Fibroblast of villous mesenchyme (primary cell): ENCODE measurements at places on chromosomes 5 and 9. TPM values are rescaled to one million over a fixed set of nuclear protein-coding genes. Genes with fewer than 3 reads are reported as not detected.
A peak's percentile ranks its signal among the peaks of the same experiment; 100 is the strongest.

PCAT7 gene
- total RNA-seq: 0.43 and 0.64 TPM in 2 replicates

DNA sequence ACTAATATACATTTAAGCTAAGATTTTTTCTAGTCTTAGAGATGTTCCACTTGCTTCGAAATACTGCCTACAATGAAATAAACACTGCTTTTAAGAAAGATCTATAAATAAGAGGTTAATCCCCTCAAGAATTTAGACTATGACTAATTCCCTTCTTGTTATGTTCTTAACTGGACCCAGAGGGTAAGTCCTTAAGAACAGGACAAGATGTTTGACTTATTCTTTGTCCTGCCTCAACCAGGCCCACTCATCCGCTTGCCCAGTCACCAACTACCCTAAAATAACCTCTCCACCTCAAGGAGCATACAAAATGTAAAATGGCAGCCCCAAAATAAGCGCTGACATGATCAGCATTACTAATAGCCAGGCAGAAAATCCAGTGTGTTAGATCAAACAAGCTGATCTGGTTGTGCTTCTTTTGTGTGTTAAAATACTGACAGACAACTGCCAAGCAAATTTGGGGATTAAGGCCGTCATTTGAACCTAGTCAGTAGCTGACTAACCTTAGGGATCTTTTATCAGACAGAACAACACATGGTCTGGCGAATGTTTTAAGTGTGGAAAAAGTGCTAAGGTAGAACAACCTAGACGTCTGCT is 93.7 kb upstream of the SMC5 start:
- DNase-seq: peak; percentile 14

AKNA gene
- 11.2 and 14.8 TPM in 2 replicates for total RNA-seq

GRCh38 chr5:32231929-32232328 is 57.8 kb upstream of the GOLPH3 start:
- no peak for DNase-seq

DNA sequence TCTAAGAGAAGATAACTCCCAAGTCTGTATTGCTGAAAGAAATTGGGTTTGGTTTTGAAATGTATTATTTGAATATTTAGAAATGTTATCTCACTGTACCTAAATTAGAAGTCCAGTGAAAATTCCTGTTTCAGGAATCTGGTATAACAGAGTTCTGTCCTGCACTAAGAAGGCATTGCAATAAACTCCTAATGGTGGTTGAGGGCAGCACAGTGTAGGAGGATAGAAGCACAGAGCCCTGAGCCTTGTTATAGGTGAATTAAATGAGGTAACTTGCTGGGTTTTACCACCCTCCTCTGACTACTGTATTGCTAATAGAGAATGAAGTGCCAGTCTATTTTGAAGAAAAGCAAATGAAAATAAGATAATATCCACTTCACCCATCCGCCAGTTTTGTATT is 143.4 kb downstream of the CD180 start:
- no peak for DNase-seq

GRCh38 chr5:95081982-95082381 is 202.9 kb downstream of the MCTP1 start:
- peak; percentile 54 for DNase-seq

FOXD1 gene
- total RNA-seq: 2.2 and 6.1 TPM in 2 replicates

FOXD4L4 gene
- under 0.01 TPM in 1 of 2 replicates, not detected in the other for total RNA-seq

LRRC19 gene
- total RNA-seq: not detected in 2 replicates

DNA sequence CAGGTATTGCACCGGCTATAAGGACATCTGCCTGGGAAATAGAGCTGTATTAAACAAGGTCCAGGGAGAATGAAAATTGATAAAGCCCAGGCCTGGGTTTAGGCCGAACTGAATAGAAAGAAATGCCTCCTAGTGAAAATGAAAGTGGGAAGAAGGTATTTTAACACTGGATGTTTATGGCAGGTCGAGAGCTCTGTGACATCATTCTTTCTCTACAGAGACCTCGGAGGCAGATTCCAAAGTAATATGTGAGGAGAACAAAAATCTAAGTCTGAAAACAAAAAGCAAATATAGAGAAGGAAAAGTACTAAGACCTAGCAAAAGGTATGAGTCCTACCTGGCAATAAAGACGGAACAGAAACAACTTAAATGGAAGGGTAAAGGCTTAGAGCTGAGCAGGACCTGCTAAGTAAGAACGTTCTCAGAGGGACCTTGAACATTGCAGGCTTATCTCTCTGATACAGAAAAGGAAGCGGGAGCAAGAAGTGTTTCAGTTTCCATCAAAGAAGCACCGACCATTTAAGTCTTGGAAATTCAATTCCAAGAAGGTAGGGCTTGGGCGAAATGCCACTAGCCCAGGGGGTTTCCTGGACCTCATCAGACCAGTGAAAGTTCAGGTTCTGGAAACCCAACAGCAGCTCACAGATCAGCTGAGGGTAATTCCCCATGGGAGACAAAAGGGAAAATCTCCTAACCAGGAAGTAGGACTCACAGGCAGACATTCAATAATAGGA is 80.0 kb downstream of the SUSD1 start:
- DNase-seq: no peak

- DNase-seq: no peak
Observed at GRCh38 chr5:104774372-104774771, 1211.8 kb upstream of the NUDT12 start.

CPEB4 gene
- 33.8 and 38.4 TPM in 2 replicates for total RNA-seq

- peak; percentile 48 for DNase-seq
Observed at GRCh38 chr9:19895006-19895405, 106.2 kb upstream of the SLC24A2 start.

GRCh38 chr5:14364576-14365472 is 216.8 kb upstream of the OTULINL start:
- no peak for DNase-seq

- no peak for DNase-seq
Observed at GRCh38 chr9:78899006-78899405, 602.1 kb downstream of the PSAT1 start.

PPP3R2 gene
- total RNA-seq: not detected in 2 replicates

- no peak for DNase-seq
Observed at GRCh38 chr9:133106511-133107244, 14.4 kb downstream of the RALGDS start.

DNA sequence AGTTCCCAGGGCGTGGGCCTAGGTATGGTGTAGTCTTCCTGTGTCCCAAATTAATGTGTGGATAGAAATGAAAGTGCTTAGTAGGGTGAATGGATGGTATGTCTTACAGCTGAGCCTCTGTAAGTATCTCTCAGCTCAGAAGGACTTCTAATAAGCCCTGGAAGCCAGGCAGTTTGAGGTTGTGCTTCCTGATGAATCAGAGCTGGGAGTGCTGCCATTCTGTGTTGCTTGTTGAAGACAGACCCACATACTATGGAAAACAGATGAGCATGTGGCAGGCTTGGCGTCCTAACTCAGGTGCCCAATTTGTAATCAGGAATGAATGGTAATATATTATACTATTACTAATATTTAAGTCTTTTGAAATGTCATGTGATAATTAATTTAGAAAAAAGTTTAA is 69.8 kb downstream of the CMYA5 start:
- DNase-seq: peak; percentile 33

NR5A1 gene
- not detected in 2 replicates for total RNA-seq

FOXD4L5 gene
- under 0.01 TPM in 1 of 2 replicates, not detected in the other for total RNA-seq

GRCh38 chr5:159034083-159034824 is 65.5 kb downstream of the EBF1 start:
- peak; percentile 56 for DNase-seq

DNA sequence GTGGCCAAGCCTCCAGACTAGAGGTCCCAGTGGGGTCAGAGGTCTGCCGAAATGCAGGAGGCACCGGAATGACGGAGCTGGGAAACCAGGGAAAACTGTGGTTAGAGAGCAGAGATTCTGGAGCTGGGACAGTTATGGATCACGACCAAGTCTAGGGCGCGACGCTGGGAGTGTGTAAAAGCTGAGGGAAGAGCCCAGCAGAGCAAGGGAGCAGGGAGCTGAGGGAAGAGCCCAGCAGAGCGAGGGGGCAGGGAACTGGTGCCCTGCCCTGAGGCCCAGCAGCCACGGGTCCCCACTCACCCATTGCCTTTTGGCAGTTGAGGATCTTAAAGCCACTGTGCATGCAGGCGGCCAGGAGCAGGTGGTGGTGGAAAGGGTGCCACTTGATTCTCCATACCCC is 12.5 kb downstream of the MRPL41 start:
- DNase-seq: no peak

- no peak for DNase-seq
Observed at GRCh38 chr5:90135779-90136378, 273.7 kb downstream of the CETN3 start.

DNA sequence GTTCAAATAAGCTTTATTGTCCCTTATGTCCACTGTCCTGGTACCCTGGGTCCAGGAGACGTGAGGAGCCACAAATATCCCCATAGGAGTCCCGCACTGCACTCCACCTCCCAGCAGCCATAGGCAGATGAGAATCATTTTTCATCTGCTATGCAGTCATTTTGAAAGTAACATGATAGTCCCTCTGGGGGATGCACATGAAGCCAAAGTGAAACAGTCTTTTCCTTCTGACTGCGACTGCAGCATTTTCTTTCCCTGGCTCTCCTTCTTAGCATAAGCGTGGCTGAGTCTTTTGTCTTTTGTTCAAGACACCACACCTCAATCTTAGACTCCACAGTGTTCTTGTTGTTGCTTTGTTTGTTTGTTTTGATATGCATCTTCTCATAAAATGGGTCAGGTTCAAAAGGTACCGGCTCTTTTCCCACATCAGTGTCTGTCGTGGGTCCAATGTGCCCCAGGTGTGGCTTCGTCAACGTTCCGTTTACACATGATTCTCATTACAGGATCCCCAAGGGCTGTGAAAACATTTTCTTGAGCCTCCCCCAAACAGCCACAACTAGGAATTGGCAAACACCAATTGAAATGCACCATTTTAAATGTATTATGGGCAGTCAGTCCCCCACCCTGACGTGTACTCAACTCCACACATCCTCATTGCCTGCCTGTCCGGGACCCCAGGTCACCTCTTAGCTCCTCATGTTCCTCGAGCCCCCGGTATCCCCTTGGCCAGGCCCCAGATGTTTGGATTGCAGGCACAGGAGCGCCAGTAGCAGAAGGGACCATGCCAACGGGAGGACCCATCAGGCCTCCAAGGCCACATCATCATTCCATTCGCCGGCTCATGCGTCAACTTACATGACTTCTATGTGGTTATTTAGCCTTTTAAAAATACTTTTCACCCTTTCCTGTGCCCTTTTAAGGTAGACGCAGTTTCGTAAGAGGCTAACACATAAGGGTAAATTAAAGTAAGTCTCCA is 237.8 kb upstream of the DAPK1 start:
- DNase-seq: peak; percentile 20

CDH9 gene
- total RNA-seq: not detected in 2 replicates

DNA sequence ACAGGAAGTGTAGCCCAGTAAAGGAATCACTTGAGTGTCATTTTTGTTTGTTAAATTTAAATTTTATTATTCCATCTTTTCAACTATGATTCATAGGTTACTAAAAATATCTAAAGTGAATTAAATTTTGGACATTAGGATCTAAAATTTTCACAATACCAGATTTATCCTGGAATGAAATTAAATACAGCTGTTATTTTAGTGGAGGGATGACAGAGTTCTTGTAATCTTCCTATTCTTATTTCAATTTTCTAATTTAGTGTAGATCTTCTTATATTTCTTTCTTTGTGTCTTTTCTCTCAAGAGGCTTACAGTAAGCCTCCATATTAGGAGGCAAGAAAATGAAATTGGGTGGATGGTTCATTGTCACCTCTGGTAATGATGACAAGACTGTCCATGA is 167.9 kb upstream of the TNC start:
- DNase-seq: no peak

- DNase-seq: no peak
Observed at GRCh38 chr5:136764601-136765000, 399.3 kb upstream of the TRPC7 start.

- DNase-seq: no peak
Observed at GRCh38 chr9:119802133-119802532, 432.9 kb upstream of the BRINP1 start.

- no peak for DNase-seq
Observed at GRCh38 chr5:117255211-117256027, 680.8 kb upstream of the SEMA6A start.

DNA sequence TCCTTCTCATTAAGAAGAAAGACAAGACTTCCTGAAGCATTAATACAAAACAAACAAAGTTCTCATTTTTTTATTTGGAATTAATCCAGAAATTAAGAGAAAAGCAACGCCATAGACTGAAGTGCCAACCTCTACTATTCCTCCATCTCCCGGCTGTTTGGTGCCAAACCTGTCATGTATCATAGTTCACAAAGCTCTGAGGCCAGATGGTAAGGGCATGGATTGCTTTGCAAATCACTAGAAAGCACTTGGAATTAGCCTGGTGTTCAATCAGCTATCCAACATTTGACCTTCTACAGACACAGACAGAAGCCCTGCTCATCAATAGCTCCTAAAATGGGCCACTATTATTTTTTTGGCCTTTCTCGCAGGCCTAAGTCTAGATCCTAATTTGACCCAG is 33.8 kb downstream of the HTR1A start:
- DNase-seq: no peak

GRCh38 chr9:136173648-136174290 is 31.2 kb downstream of the LHX3 start:
- no peak for DNase-seq

DNA sequence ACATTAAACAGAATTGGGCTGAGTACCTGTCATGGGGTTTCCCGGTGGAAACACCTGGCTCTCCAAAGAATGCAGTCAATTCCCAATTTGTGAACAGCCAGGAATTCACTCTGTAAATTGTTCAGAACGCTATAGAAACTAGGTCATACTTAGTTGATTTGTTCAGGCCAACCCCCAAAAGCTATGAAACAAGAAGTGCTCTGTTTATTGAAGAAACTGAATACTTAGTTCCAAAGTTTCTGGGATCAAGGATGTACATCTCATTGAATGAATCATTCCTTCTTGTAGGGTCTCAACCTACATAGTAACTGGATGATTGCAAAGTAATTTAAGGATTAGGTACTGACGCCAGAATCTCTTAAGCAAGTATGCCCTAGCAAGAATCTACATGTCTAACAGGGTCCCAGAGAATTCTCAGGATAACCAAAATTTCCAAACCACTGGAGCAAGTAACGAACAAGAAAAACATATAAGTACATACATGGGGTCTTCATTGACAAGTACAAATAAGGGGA is 659 bp upstream of the TUSC1 start:
- no peak for DNase-seq

GRCh38 chr9:133995012-133995896 is 3.1 kb upstream of the VAV2 start:
- DNase-seq: no peak

BTNL9 gene
- not detected in 2 replicates for total RNA-seq

CNTLN gene
- 11.3 and 13.0 TPM in 2 replicates for total RNA-seq

- DNase-seq: no peak
Observed at GRCh38 chr5:103148213-103148612, 28.1 kb downstream of the PPIP5K2 start.

SLC46A2 gene
- total RNA-seq: not detected in 2 replicates

- peak; percentile 0 for DNase-seq
Observed at GRCh38 chr9:30673132-30673531, 1711.3 kb upstream of the ACO1 start.

GRCh38 chr5:139808481-139809330 is 13.1 kb downstream of the PSD2 start:
- peak; percentile 35 for DNase-seq

- DNase-seq: no peak
Observed at GRCh38 chr9:20048985-20049384, 260.1 kb upstream of the SLC24A2 start.
